ENCODE measurements at places on chromosomes 6 and 20. TPM values are rescaled to one million over a fixed set of nuclear protein-coding genes. Genes with fewer than 3 reads are reported as not detected.

Gene ATP6V1G2
- 3.0 TPM for total RNA-seq

Gene PEX3
- total RNA-seq = 10.5 TPM

Gene CST7
- total RNA-seq = 54.6 TPM

Gene HLA-DQA1
- 5.5 TPM for total RNA-seq

Gene FAM83C
- not detected for total RNA-seq

Gene BEND6
- total RNA-seq = not detected

Gene HLA-DOA
- total RNA-seq = 16.2 TPM

Gene TMEM14B
- total RNA-seq = 41.2 TPM

Gene RSPO4
- 0.25 TPM for total RNA-seq

DNA sequence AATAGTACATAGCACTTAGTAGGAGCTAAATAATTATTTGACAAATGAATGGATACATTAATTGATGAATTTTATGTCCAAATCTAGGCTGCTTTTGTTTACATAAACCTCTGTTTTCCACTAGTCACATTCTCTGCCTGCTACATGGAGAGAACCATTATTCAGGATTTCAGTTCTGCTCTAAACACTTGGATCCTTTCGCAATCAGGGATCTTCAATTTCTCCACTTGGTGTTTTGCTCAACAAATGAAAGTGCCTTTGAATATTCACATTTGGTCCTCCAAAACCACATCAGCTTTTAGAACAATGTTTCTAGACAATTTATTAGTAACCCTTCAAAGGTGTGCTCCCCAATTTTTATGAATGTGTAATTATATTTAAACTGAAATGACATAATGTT, 30.6 kb upstream of the HLA-DQB1 start:
- no peak for DNase-seq

DNA sequence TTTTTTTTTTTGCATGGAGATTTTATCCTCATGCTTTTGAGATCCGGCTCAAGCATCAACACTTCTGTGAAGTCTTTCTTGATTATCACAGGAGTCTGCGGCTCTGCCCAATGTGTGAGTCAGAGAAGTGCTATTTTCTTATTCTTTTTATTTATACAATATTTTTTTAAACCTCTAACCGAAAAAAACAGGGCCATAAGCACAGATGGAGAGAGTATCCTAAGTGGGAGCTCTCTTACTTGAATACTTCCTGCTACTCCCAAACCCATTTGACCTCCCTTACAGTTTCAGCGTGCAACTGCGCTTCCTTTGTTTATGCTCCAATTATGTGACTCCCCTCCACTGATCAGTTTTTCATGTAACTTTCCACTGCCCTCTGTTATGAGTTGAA, 8.7 kb upstream of the ATXN1 start:
- DNase-seq = no peak

- no peak for DNase-seq
Observed at GRCh38 chr6:69783108-69783507, 13.7 kb downstream of the LMBRD1 start.

DNA sequence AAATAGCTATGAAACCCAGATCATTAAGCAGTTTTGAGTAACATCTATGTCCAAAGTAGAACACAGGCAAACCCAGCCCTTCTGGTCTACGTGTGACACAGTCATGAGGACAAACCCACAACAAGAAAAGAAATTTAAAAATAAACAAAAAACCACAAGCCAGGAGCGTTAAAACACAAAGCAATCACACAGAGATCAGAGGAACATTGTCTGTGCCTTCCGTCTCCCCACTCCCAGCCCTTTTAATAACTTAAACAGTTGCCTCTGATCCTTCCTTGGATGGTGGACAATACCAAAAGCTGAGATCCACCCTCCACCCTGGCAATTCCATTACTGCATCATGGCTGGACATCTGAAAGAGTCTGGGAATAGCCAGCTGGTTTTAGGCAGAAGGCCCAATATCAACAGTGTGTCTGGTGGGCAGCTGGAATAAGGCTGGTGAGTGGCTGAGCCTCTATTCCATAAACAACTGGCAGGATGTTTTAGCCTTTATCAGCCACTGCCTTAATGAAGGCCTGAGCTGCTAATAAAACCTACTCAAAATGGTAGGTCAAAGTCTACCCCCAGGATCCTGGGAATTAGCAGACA, 15.7 kb upstream of the LAMA4 start:
- DNase-seq = peak; percentile 19

DNA sequence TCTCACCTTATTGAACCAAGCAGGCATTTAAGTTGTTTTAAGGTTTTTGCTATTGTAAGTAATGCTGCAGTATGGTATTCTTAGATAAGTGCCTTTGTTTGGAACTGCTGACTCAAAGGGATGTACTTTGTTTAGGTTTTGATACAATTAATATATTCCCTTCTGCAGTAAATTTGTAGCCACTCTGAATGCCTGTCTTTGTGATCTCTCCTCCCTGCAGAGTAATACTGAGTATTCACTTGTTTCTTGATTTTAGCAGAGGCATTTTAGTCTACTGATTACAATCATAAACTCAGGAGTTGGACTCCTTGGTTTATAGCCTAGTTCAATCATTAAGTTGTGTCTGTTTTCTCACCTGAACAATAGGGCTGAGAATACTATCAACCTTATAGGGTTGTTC, 13.4 kb downstream of the CDS2 start:
- DNase-seq = no peak

- DNase-seq = no peak
Observed at GRCh38 chr6:89734526-89734925, 85.1 kb downstream of the MDN1 start.

DNA sequence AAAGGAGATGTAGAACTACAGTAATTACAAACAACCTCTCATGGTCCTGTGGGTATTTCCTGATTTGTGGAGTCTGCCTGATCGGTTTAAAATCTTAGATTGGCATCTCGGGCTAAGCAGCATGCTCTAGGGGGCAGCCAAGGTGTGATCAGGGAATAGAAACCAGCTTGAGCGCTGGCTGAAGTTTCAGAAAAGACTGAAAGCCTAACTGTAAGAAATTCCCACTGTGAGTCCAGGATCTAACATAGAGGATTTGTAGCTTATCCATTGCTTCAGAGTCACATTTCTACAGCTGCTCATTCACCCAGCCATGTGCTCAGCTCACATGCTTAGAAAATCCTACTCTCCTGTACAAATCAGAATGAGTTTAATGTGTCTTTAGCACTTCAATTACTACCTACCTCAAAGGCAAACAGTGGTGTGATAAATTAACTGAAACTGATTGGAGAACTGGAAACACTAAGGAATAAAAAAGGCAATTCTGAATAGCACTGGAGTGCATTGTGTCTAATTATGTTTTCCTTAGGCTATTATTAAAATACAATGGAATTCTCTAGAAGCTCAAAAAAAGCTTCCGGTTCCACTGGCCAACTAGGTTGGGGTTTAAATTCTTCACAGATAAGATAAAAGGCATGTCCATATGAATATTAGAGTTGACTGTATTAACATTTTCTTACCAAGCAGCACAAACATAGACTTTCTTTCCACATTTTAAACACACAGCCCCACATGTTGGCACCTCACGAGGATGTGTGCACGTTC, 73.8 kb upstream of the MPC1 start:
- DNase-seq = peak; percentile 22

- DNase-seq = no peak
Observed at GRCh38 chr6:152100183-152100618, 292.7 kb downstream of the ESR1 start.

DNA sequence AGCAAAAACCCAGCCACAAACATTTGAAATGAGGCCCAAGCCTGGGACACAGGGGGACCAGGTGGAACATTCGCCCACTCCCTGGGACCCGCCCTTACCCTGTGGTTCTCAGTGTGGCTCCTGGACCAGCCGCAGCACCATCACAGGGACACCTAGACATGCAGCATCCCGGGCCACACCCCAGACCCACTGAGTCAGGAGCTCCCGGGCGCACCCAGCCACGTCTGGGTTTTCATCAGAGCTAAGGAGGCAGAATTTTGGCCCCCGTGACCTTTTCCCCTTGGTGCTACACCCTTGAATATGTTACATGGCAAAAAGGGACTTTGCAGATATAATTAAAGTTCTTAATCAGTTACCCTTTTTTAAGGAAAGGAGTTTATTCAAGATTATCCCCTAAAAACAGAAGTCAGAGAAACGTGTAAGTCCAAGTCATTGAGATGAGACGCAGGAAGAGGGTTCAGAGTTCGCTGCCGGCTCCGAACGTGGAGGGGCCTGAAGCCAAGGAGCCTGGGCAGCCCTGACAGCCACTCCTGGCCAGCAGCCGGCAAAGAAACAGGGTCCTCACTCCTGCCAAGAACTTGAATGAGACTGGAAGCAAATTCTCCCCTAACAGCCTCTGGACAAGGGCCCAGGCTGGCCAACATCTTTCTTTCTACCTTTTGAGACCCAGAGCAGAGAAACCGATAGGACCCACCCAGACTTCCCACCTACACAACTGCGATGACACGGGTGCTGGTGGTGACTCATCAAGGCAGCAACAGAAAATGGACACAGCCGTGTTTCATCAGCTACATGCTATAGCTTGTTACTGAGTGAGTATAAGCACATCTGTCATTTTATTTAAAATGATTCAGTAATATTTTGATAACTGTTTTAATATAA, 25.3 kb downstream of the BFSP1 start:
- peak; percentile 24 for DNase-seq

- DNase-seq = no peak
Observed at GRCh38 chr6:20909621-20910020, 375.4 kb downstream of the CDKAL1 start.

GRCh38 chr6:154484942-154485341, 25.5 kb downstream of the CNKSR3 start:
- no peak for DNase-seq

- DNase-seq = no peak
Observed at GRCh38 chr20:47780720-47781389, 4.4 kb downstream of the SULF2 start.

GRCh38 chr20:32672982-32673851, 524 bp downstream of the C20orf203 start:
- peak; percentile 16 for DNase-seq

DNA sequence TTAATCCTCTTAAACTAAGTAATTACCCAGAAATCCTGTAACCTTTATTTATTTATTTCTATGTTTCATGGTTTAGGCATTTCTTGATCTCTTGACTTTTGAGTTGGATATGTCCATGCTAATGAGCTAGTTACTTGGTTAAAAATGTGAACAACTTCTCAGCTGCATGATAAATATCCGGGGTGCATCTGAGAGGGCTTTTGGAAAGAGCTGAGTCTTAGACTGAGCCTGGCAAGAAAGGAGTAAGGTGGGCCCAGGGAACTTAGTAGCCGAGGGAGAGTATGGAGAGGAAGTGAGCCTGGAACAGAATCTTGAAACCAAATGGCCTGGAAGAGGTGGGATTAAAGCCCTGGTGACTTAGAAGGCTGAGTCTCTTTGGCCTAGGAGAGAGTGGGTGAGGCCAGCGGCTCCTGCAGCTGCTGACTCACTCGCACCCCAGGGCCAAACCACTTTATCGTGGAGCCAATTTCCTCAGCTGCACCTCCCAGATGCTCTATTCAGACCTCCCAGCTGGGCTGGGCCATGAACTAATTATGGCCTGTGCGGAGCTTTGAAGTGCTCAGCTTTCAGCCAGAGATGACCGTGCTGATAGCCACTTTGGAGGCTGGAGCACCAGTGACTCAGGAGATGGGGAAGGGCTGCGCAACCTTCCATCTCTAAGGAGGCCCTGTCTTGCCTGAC, 19.1 kb downstream of the TGM3 start:
- no peak for DNase-seq

GRCh38 chr6:13260831-13261230, 67.5 kb downstream of the TBC1D7 start:
- no peak for DNase-seq

DNA sequence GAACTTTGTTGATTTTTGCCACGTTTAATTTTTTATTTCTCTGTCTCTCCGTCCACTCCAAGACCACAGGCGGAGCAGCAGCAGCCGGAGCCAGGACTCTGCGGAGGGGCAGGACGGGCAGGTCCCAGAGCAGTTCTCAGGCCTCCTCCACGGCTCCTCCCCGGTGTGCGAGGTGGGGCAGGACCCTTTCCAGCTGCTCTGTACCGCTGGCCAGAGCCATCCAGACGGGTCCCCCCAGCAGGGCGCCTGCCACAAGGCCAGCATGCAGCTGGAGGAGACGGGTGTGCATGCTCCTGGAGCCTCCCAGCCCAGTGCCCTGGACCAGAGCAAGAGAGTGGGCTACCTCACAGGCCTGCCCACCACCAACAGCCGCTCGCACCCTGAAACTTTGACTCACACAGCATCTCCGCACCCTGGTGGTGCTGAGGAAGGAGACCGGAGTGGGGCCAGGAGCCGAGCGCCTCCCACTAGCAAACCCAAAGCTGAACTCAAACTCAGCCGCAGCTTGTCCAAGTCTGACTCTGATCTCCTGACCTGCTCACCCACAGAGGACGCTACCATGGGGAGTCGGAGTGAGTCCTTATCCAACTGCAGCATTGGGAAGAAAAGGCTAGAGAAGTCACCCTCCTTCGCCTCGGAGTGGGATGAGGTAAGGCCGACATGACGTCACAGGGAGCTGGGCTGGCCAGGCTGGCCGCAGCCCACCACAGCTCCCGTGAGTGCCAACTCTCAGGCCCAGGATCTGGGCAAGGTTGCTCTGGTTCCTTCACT, 123.5 kb downstream of the TCP11 start:
- no peak for DNase-seq

- DNase-seq = no peak
Observed at GRCh38 chr20:709423-709822, 33.8 kb upstream of the SCRT2 start.

All from CD8-positive, alpha-beta T cell (primary cell).